ENCODE measurements at places on chromosomes 3 and 15.

- DNase-seq, result no peak
- no peak overlapping the region for H3K4me3 ChIP-seq
- no peaks in the 10 kb centered on the region for H3K36me3 ChIP-seq
- no peaks in the 10 kb centered on the region for H3K27me3 ChIP-seq
These were observed 859.2 kb upstream of the SEMA6D start for GRCh38 chr15:46858150-46858549.

GRCh38 chr15:82918162-82918561, 34.4 kb downstream of the HOMER2 start:
- no peaks in the 10 kb centered on the region for H3K27me3 ChIP-seq
- H3K4me1 ChIP-seq, result no peaks in the 10 kb centered on the region
- no peak overlapping the region for H3K4me3 ChIP-seq
- DNase-seq, result no peak
- H3K36me3 ChIP-seq, result no peaks in the 10 kb centered on the region
- no peak overlapping the region for H3K27ac ChIP-seq

- no peaks in the 10 kb centered on the region for H3K36me3 ChIP-seq
- no peaks in the 10 kb centered on the region for H3K27me3 ChIP-seq
- DNase-seq, result no peak
- H3K4me3 ChIP-seq, result no peak overlapping the region
- no peaks in the 10 kb centered on the region for H3K4me1 ChIP-seq
- no peak overlapping the region for H3K27ac ChIP-seq
These were observed 9.0 kb downstream of the ARPP21 start for GRCh38 chr3:35648347-35648746.

DNA sequence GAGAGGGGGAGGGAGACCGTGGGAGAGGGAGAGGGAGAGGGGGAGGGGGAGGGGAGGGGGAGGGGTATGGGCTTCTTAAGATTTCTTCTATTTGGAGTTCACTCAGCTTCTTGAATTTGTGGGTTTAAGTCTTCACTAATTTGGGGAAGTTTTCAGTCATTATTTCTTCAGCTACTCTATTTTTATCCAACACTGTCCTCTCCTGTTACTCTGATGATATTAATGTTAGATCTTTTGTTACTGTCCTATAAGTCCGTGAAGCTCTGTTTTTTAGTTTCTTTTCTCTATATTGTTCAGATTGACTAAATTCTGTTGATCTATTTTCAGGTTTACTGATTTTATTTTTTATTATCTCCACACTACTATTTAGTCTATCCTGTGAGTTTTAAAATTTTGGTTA, 351.5 kb upstream of the TPM1 start:
- no peaks in the 10 kb centered on the region for H3K4me1 ChIP-seq
- no peaks in the 10 kb centered on the region for H3K27me3 ChIP-seq
- H3K36me3 ChIP-seq, result no peaks in the 10 kb centered on the region
- no peak for DNase-seq
- H3K27ac ChIP-seq, result no peak overlapping the region

- H3K4me1 ChIP-seq, result peaks cover 4% of the 10 kb centered on the region
- no peaks in the 10 kb centered on the region for H3K27me3 ChIP-seq
- no peaks in the 10 kb centered on the region for H3K36me3 ChIP-seq
These were observed 105.0 kb downstream of the SSR3 start for GRCh38 chr3:156449710-156450574.

DNA sequence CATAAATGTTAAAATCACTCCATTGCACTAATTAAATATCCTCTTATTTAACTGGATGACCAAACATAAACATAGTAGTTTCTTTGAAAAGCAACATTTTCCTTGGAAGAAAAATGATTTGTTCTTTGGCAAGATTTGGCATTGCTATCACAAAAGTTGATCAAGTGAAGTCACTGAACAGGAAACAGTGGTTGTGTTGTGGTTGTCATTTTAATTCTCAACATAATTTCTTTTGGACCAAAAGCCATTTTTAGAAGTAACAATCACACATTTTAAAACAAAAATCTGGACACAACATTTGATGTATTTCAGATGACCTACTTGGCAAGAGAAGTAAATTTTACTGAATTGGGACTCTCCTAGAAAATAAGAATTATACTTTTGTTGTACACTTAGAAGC, 872.3 kb downstream of the ROBO1 start:
- DNase-seq, result no peak
- no peaks in the 10 kb centered on the region for H3K36me3 ChIP-seq
- H3K4me1 ChIP-seq, result no peaks in the 10 kb centered on the region
- no peaks in the 10 kb centered on the region for H3K27me3 ChIP-seq
- no peak overlapping the region for H3K27ac ChIP-seq

DNA sequence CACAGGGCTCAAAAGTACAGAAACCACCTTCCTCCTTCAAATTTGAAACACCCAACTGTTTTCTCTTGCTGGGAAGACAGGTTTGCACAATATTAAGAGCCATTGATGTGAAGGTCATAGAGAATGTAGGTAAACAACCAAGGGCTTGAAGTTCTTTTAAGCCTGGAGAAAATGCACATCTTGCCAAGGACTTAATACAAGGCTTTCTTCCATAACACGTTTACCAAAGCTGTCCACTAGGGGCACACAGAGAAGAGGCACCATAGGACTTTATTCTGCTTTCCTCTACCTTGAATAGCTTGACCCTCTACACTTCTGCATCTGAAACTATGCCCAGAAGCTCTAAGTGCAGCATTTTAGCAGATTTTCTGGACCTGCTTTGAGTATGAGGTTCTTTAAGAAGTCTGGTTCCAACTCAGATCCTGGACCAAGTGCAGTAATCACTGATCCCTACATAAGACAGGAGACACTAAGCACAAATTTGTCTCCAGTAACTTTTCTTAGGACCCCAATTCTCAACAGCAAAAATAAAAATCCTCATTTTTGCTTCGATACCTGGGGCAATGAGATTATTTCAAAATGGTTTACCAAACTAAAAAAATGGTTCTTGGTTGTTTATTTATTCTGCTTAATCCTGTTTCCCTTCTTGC, 138.0 kb downstream of the FBN1 start:
- no peak overlapping the region for H3K4me3 ChIP-seq
- DNase-seq, result peak; percentile 80
- no peak overlapping the region for H3K27ac ChIP-seq
- no peaks in the 10 kb centered on the region for H3K4me1 ChIP-seq

DNA sequence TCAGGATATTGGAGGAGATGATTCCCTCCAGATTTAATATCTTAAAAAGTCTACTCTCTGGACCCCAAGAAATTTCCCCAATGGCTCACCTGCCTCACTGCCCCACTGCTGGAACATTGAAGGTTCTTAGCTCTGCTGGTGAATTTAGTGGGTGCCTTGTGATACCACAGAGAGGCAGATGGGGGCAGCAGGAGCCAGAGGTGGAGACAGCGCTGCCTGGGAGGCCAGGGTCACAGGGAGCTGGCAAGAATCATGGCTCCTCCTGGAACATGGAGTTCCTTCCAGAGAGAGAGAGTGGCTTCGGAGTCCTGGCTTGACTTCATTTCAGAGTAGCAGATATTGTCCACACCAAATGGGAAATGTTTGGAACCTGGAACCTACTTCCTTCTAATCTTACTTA, 263.5 kb upstream of the CFAP20DC start:
- H3K36me3 ChIP-seq, result no peaks in the 10 kb centered on the region
- no peak overlapping the region for H3K27ac ChIP-seq
- DNase-seq, result peak; percentile 66
- H3K4me1 ChIP-seq, result no peaks in the 10 kb centered on the region
- H3K27me3 ChIP-seq, result no peaks in the 10 kb centered on the region
- no peak overlapping the region for H3K4me3 ChIP-seq

DNA sequence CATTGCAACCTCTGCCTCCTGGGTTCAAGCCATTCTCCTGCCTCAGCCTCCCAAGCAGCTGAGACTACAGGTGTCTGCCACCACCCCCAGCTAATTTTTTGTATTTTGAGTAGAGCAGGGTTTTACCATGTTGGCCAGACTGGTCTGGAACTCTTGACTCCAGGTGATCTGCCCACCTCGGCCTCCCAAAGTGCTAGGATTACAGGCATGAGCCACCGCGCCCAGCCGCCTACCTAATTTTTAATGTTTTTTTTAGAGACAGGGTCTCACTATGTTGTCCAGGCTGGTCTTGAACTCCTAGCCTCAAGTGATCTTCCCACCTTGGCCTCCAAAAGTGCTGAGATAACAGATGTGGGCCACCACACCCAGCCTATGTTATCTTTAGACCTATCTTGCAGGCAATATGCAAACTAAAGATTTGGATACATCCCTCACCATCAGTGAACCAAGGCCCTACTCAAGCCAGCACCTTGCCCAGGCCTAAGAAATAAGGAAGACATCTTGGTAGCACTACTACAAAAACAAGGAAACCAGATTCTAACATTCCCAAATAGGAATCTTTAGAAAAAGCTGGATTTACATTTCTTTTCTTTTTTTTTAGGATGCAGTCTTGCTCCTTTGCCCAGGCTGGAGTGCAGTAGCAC, 6.3 kb upstream of the GMPPB start:
- H3K36me3 ChIP-seq, result peaks cover 23% of the 10 kb centered on the region
- DNase-seq, result no peak
- no peaks in the 10 kb centered on the region for H3K27me3 ChIP-seq

DNA sequence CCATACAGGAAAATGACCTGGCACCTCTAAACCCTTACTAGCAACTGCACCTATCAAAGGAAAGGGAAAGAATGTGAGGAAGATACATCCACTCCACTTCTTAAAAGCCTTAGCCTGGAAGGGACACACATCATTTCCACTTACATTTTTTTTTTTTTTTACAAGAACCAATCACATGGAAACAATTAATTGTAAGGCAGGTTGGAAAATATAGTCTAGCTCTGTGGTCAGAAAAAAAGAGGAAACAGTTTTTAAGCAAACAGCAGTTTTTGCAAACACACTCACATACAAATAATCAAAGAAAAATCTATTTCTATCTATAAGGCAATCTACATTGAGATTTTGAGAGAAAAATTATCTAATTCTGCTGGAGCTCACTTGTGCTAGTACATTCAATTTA, 98.9 kb upstream of the SPRED1 start:
- no peaks in the 10 kb centered on the region for H3K36me3 ChIP-seq
- H3K27me3 ChIP-seq, result no peaks in the 10 kb centered on the region
- DNase-seq, result no peak
- H3K4me3 ChIP-seq, result no peak overlapping the region
- H3K4me1 ChIP-seq, result no peaks in the 10 kb centered on the region

- H3K4me1 ChIP-seq, result no peaks in the 10 kb centered on the region
- no peaks in the 10 kb centered on the region for H3K27me3 ChIP-seq
- no peak for DNase-seq
- H3K27ac ChIP-seq, result no peak overlapping the region
- H3K36me3 ChIP-seq, result no peaks in the 10 kb centered on the region
These were observed 193.3 kb downstream of the ADAMTS9 start for GRCh38 chr3:64494526-64494925.

GRCh38 chr3:13254028-13254951, 165.8 kb downstream of the NUP210 start:
- H3K4me3 ChIP-seq, result no peak overlapping the region
- H3K27me3 ChIP-seq, result no peaks in the 10 kb centered on the region
- H3K27ac ChIP-seq, result no peak overlapping the region
- H3K36me3 ChIP-seq, result no peaks in the 10 kb centered on the region
- no peaks in the 10 kb centered on the region for H3K4me1 ChIP-seq

DNA sequence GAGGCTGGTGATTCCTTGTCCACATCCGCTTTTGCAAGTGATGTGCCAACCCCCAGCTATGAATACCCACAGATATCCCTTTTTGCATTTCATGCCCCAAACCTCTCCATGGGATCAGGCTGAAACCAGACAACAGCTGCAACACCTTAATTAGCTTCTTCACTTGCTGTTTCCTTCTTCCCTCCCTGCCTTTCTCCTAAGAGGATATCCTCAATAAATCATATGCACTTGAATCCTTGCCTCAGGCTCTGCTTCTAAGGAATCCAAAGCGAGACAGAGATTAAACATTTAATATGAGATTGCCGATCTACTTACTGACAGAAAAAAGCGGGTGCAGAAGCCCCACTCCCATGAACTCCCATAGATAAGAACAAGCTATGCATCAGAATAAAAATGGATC, 138.1 kb downstream of the CNTN6 start:
- no peaks in the 10 kb centered on the region for H3K4me1 ChIP-seq
- no peak for DNase-seq
- H3K27me3 ChIP-seq, result no peaks in the 10 kb centered on the region
- H3K27ac ChIP-seq, result no peak overlapping the region
- no peak overlapping the region for H3K4me3 ChIP-seq

GRCh38 chr3:197504641-197505121, 51.1 kb downstream of the BDH1 start:
- no peaks in the 10 kb centered on the region for H3K4me1 ChIP-seq
- H3K27ac ChIP-seq, result no peak overlapping the region
- no peaks in the 10 kb centered on the region for H3K36me3 ChIP-seq
- H3K4me3 ChIP-seq, result no peak overlapping the region
- DNase-seq, result no peak

All from Karpas-422 (cell line).